Calu3 (cell line): ENCODE measurements at places on chromosomes 16 and 17. TPM values are rescaled to one million over a fixed set of nuclear protein-coding genes. Genes with fewer than 3 reads are reported as not detected.

GRCh38 chr17:77649717-77650211 is 308.7 kb upstream of the TNRC6C start:
- H3K4me3 ChIP-seq: no peak overlapping the region
- DNase-seq: no peak
- no peak overlapping the region for H3K27ac ChIP-seq
- no peaks in the 10 kb centered on the region for H3K36me3 ChIP-seq
- H3K4me1 ChIP-seq: no peaks in the 10 kb centered on the region

GRCh38 chr17:70582777-70583176 is 413.4 kb downstream of the KCNJ2 start:
- DNase-seq: no peak
- no peak overlapping the region for H3K4me3 ChIP-seq
- no peak overlapping the region for H3K27ac ChIP-seq
- no peaks in the 10 kb centered on the region for H3K4me1 ChIP-seq
- H3K36me3 ChIP-seq: no peaks in the 10 kb centered on the region

DNA sequence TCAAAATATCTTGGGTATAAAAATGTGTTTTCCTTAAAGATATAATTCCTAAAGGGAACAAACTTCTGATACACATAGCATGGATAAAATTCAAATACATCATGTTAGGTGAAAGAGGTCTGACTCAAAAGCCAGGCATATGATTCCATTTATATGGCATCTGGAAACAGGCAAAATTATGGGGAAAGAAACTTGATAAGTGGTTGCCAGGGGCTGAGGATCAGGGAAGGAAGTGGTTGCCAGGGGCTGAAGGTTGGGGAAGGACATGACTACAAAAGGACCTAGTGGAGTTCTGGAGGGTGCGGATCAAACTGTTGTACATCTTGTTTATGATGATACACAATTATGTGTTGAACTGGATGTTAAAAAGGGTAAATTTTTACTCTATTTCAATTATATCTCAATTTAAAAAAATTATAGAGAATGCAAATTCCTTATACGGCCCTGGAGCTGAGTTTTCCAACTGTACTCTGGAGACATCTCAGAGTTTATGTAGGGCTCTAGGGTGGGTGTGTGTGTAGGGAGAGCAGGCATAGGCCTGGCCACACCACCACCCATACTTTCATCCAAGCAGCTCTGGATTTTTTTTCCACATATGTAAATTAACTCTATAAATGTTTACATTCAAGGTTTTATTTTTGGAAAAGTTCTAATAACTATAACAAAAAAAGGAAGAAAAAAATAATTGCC is 55.0 kb downstream of the AMFR start:
- no peak overlapping the region for H3K4me3 ChIP-seq
- peaks cover 13% of the 10 kb centered on the region for H3K36me3 ChIP-seq
- peak overlapping the region; percentile 21 for H3K27ac ChIP-seq
- peaks cover 38% of the 10 kb centered on the region for H3K4me1 ChIP-seq
- no peaks in the 10 kb centered on the region for H3K27me3 ChIP-seq

KRTAP4-1 gene
- total RNA-seq: not detected in 2 replicates

KRT24 gene
- total RNA-seq: 2.0 and 2.4 TPM in 2 replicates

- H3K4me1 ChIP-seq: no peaks in the 10 kb centered on the region
- H3K27ac ChIP-seq: no peak overlapping the region
- H3K27me3 ChIP-seq: peaks cover 30% of the 10 kb centered on the region
- no peak overlapping the region for H3K4me3 ChIP-seq
Measured at GRCh38 chr16:3938843-3939624, 58.5 kb upstream of the CREBBP start.

DNA sequence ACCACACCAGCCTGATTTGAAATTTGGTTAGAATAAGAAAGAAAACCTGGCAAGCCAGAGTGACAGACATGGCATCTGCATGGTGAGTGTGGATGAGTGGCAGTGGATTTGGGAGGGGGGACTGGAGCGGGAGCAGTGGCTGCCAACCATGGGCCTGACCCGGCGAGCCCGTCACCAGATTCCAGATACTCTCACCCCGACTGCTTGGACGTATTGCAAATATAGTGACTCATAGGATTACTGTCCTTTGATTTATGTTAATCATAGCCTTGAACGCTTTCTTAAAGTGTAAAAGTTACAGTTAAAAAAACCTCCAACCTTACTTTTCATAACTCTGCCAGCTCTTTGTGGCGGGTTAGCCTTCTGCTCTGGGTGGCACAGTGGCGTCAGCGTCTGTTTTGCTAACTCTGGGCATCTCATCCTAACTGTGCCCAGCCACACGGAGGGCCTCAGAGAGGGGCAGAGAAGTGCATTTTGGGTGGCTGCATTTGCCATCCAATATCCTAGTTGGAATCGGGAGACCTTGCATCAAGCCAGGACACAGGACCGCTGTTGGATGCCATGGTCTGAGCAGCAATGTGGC is 26.8 kb upstream of the FOXK2 start:
- H3K27ac ChIP-seq: no peak overlapping the region
- H3K4me1 ChIP-seq: peaks cover 9% of the 10 kb centered on the region
- no peak overlapping the region for H3K4me3 ChIP-seq
- peaks cover 34% of the 10 kb centered on the region for H3K36me3 ChIP-seq
- DNase-seq: no peak

DNA sequence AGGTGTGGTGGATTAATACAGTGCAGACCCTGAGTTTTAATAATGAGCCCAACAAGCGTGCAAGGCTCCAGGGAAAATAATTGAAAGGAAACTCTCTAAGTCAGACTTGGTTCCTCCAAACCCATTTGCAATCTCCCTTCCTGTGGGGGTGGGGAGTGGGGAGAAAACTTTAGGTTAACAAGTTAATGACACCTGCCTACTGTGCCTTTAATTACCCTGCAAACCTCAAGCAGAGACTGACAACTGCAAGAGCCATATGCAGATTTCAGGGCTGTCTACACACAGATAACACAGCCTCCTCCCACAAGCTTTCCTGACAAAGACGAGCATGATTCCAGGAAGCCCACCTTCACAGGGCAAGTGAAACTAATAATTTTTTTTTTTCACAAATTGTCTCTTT is 359.3 kb downstream of the HS3ST4 start:
- DNase-seq: no peak
- no peak overlapping the region for H3K27ac ChIP-seq
- H3K36me3 ChIP-seq: no peaks in the 10 kb centered on the region
- no peak overlapping the region for H3K4me3 ChIP-seq

DNA sequence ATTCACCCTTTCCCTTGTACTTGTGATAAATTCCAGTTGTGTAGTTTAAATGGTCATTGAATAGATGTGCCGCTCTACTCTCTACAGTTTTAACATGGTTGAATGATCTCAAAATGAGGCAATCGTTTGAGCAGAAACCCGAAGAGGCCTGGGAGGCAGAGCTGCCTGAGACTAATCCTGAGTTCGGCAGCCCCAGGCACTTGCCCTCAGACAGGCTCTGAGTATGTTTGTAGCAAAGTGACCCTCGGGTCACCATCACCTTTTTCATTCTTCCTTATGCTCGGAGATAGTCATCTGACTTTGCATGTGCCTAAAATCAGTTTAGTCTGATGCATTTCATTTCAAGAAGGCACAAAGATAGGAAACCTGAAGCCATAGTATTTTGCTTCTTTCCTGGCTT is 184.0 kb upstream of the RBFOX1 start:
- no peak overlapping the region for H3K27ac ChIP-seq
- no peaks in the 10 kb centered on the region for H3K36me3 ChIP-seq
- H3K4me1 ChIP-seq: no peaks in the 10 kb centered on the region
- H3K4me3 ChIP-seq: no peak overlapping the region
- H3K27me3 ChIP-seq: no peaks in the 10 kb centered on the region

DNA sequence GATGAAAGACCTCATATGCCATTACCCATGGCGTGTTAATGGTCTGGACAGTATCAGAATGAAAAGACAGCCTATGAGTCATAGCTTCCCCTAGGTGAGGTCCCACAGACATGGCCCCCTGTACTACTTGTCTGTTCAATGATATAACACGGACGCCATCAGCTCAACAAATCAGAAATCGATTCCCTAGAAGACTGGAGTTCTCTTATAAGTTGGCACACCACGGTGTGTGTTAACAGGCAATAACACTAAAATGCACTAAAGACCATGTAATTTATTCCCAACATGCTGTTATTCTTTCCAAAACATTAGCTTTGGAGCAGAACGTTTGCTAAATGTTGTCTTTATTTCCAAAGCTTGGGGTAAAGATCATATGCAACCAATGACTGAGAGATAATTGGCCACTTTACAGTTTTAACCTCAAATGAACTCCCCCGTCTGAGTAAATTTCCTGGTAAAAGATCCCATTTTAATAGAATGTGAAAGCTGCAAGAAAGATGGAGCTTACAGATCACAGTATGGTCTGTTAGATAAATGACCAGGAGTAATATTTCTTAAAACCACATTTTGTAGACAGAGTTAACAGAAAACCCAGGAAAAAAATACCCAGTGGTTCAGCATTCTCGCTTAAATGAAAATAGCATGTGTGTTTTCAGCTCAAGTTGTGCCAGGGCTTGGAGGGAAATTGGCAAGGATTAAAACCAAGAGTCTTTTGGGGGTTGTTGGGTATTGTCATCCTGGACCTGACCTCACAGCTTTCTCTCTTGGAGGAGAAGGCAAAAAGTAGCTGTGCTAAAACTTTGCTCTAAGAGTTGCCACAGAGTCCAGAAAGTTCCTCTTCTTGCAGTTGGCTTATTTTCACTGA is 65.9 kb downstream of the PCTP start:
- no peak for DNase-seq
- peaks cover 11% of the 10 kb centered on the region for H3K4me1 ChIP-seq
- H3K27me3 ChIP-seq: no peaks in the 10 kb centered on the region
- no peaks in the 10 kb centered on the region for H3K36me3 ChIP-seq

DNA sequence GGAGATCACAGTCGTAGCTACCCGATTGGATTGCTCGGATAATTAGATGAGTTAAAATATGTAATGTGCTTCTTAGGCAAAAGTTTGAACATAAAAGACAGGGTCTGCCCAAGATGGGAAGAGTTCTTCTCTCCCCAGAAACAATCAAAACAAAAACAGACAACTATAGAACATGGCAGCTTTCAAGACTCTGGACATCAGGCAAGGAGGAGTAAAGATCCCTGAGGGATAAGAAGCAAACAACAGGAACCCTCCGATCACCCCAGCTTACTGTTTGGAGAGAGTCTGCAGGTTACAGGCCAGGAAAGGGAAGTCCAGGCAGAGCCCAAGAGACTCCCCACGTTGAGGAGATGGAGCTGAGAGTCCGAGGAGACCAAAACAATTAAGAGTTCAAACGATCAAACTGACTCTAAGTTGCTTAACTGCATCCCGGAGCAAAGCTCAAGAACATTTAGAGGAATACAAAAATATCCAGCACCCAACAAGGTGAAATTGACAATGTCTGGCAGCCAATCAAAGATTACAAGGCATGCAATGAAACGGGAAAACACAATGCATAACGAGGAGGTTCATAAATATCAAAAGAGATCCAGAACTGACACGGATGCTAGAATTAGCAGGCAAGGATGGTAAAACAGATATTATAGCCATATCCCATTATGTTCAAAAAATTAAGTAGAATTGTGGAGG is 3.9 kb downstream of the ASGR2 start:
- DNase-seq: no peak
- H3K4me1 ChIP-seq: no peaks in the 10 kb centered on the region
- no peak overlapping the region for H3K4me3 ChIP-seq
- no peaks in the 10 kb centered on the region for H3K27me3 ChIP-seq
- no peak overlapping the region for H3K27ac ChIP-seq

DNAI2 gene
- total RNA-seq: not detected in 2 replicates

- H3K4me1 ChIP-seq: no peaks in the 10 kb centered on the region
- peak; percentile 61 for DNase-seq
- H3K36me3 ChIP-seq: no peaks in the 10 kb centered on the region
Measured at GRCh38 chr16:66324815-66325515, 41.5 kb upstream of the CDH5 start.

GRCh38 chr16:87421003-87421912 is 29.1 kb downstream of the MAP1LC3B start:
- DNase-seq: no peak
- H3K36me3 ChIP-seq: peaks cover 44% of the 10 kb centered on the region
- no peaks in the 10 kb centered on the region for H3K27me3 ChIP-seq
- no peak overlapping the region for H3K4me3 ChIP-seq
- no peaks in the 10 kb centered on the region for H3K4me1 ChIP-seq

DNA sequence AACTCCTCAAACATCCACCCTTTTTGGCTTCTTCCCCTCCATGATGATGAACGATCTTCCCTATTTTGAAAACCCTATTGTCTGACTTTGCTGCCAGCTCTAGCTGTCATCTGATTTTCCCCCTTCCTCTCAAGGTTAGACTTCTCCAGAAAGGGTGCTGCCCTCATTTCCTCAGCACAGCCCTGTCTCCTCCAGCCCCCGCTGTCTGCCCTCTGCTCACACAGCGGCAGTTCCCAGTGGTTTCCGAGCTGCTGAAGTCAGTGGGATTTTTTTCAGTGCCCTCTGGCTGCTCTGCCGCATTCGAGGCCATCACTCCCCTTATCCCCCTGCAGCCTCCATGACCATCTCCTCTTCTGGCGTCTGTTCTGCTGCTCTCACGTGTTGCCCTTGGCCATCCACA is 26.6 kb upstream of the C17orf107 start:
- no peak overlapping the region for H3K27ac ChIP-seq
- H3K4me3 ChIP-seq: no peak overlapping the region
- peaks cover 8% of the 10 kb centered on the region for H3K4me1 ChIP-seq
- peaks cover 12% of the 10 kb centered on the region for H3K36me3 ChIP-seq

DNA sequence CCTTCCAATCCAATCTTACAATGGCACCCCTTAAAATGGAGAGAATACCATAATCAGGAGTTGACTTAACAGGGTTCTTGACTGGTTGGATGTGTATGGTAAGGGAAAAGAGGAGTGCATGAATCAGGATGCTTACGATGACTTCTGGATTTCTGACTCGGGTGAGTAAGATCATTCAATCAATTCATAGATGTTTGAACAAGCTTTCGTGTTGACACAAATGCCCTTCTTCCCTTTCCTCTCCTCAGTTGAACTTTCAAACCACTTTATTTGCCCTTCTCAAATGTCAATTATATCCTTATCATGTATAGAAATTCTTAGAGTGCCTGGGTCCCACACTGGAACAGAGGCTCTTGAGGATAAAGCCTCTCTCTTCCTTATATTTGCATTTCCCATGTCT is 25.9 kb downstream of the ABCC12 start:
- DNase-seq: no peak
- peaks cover 39% of the 10 kb centered on the region for H3K4me1 ChIP-seq
- H3K36me3 ChIP-seq: no peaks in the 10 kb centered on the region
- H3K27me3 ChIP-seq: peaks cover 30% of the 10 kb centered on the region
- H3K27ac ChIP-seq: no peak overlapping the region

DNA sequence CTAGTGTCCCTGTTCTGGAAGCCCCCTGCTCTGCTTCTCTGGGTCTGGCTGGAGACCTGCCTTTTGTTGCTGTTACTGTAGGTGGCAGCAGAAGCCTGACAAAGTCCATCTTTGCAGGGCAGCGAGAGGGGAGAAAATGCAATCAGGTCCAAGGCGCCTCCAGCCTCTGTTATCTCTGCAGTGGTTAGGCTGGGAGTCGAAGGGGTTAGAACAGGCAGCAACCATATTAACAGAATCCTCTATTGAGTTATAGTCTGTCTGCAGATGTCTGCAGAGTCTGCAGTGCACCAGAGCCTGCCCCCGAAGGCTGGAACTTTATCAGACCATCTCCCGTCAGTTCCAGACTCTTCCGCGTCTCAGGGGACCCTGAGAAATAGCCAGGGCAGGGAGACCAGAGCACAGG is 404.9 kb upstream of the EEF2KMT start:
- peaks cover 72% of the 10 kb centered on the region for H3K27me3 ChIP-seq
- H3K4me3 ChIP-seq: no peak overlapping the region
- H3K36me3 ChIP-seq: no peaks in the 10 kb centered on the region

HSPB9 gene
- total RNA-seq: 0.54 and 0.69 TPM in 2 replicates
